Stimulated activated CD4-positive, alpha-beta T cell treated with anti-CD3 and anti-CD28 coated beads, TNF-alpha, amount 100 ng/mL, for 24 hours (primary cell): ENCODE measurements at places on chromosomes 12 and 14.
A peak's percentile ranks its signal among the peaks of the same experiment; 100 is the strongest.

DNA sequence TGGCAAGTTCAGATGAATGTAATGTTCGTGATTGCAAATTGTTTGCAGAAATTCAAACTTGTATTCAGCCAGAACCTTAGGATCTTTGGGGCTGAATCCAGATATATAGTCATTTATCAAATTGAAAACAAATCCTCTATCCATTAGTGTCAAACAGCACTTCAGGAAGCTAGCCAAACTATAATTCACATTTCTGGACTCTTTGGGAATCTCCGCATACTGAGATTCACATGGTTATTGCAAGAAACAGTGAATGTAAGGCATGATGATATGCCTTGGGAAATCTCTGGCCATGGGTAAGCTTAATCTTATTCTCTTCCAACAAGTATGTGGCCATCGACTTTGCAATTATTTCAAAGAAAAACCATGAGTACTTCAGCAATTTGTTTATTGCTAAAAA lies 98.5 kb downstream of the KLHL28 start:
- DNase-seq, result no peak

DNA sequence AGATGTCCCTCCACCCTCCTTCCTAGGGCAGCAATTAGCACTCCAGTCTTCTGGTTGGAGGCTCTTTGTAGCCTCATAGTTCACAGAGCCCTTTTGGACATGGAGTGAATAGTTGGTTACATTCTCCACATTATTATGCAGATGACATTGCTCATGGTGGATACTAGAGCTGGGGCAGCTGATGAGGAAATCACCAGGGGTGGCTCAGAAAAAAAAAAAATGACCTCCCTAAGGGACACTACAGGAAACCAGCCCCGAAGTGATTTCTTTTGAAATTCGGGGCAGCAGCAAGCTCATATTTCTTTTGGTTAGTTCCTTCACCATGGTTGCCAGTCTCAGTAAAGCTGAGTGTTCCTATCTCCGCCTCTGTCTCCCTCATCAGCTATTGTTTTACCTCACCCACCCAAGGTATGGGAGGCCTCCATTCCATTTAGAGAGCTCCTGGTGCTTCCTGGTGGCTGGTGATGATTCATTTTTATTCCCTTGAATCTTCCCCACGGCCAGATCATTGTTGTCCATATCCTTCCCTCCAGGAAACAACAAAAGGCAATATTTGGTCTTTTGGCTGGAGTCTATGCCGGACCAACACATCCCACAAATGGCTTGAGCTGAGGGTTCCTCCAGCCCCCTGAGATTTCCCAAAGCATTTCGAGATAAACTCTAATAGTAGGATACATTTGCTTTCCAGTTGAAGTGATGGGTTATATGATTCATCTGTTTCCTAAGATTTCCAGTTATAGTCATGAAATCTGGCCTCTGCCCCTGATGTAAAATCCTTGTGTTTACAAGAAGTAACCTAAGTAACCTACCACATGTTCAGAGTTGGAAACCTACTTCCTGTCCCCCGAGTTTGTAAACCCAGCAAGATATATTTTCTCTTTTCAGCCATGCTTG lies 56.2 kb upstream of the NID2 start:
- DNase-seq, result no peak

DNA sequence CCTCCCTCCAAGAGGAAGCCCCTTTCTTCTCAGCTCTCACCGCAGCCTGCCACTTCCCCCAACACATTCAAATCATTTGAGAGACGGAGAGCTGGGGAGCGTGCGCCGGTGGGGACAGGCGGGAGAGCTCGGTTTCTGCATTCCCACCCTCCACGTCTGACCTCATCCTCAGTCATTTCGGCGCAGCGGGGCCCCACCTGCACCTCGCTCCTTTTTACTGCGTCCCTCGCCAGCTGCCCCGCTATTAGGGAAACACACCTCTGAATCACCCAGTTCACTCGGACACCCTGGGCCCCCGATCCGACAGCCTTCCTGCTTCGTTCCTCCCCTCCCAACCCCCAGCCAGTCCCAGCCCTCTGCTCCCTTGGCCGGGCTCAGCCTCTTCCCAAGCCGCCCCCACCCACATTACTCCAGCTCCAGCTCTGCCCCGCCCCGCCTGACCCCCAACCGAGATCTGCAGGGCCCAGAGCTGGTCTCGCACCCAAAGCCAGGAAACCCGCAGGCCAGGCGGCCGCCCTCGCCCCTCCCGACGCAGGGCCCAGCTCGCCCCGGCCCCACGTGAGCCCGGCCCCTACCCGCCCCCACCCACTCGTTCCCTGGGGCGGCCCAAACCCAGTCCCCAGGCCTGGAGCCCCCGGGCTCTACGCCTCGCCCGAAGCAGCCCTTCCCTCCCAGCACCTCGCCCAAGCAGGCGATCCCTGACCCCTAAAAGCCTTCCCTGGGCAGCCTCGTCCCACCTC lies 783 bp downstream of the CORO1C start:
- peak; percentile 54 for DNase-seq

GRCh38 chr14:69620211-69620611 lies 8.8 kb downstream of the SUSD6 start:
- DNase-seq, result no peak

GRCh38 chr12:78407722-78408121 lies 456.9 kb upstream of the SYT1 start:
- DNase-seq, result no peak

DNA sequence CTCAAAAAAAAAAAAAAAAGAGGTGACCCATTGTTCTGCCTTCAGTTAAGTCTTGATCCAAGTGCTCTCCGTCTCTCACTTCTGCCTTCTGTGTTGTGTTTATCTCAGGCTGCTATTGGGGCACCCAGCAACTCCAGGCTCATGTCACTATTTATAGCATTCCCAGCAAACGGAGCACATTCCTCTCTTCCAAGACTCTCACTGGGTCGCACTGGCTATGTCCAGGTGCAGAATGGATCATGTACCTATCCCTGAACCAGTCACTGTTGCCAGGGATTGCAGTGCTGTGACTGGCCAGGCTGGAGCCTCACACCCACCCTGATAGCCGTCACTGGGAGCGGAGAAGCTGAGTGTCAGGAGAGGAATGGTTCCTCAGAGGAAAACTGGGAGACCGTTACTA lies 31.2 kb downstream of the RHOF start:
- no peak for DNase-seq
